K562 (cell line): ENCODE measurements at places on chromosomes 11 and 22.

DNA sequence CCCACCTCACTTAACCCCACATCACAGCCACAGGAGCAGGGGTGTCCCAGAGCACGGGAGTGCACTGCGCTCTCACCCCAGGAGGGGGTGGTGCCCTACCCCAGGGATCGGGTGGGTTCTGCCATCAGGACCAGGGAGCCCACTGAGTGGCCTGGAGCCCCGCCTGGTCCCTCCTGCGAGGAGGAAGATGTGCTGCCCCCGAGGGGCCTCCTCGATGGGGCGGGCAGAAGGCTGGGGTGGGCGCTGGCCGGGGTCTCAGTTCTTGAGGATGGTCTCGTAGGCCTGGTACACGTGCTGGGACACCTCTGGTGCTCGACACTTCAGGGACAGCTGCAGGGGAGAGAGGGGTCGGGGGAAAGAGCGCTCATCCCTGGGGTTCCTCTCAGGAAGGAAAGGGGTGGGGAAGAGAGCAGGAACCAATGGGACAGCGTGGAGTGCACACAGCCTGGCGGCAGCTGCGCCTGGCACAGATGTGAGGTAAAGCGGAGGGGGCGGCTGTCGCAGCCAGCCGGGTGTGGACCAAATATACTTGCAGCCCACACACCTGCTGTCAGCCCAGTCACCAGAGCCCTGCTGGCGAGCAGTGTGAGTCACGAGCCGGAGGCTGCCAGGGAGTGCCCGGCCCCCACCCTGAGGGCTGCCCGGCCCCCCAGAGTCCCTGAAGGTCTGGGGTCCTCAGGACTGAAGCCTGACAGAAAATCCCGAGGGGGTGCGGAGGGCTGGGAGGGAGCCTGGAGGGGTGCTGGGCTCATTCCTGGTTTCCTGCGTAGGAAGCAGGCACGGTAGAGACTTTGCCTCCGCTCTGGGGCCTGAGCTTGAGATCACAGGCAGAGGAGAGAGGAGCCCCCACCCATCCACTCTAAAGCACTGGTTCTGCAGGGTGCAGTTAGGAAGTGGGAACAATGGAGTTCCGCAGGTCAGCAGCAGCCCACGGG lies 13.3 kb upstream of the RASL10A start:
- no peak for DNase-seq

- DNase-seq: no peak
Observed at GRCh38 chr22:45428391-45429385, 15.2 kb downstream of the RIBC2 start.

GRCh38 chr11:112794331-112794846 lies 166.8 kb upstream of the NCAM1 start:
- no peak for DNase-seq

DNA sequence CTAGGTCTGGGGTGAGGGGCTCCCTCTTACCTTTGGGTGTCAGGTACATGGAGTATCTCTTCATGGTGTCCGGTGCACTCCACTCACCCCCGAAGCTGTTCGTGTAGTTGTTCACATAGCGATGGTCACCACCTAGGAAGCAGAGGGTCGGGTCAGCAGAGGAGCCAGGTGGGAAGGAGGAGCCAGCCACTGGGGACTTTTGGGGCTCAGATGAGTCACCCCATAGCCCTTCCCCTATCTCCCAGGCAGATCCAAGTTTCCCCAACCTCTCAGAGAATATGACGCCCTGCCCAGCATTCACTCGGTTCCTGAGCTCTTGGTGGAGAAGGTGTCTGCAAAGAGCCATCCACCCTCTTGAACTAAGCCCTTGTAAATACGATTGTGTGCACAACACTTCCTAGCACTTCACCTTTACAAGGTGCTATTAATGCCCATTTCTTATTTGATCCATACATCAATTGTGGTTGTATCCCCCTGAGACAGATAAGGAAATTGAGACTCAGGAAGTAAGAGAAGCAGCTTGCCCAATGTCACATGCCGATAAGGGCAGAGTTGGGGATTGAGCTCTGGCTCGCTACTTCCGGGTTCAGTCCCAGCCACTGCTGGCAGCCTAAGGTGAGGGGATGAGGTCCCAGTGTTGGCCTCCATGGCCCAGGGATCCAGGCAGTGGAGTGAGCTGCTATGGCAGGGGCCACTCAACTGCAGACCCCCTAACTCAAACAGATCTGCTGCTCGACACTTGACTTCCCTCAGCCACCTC lies 14.8 kb downstream of the TRIM29 start:
- peak; percentile 47 for DNase-seq

- no peak for DNase-seq
Observed at GRCh38 chr11:15988016-15988550, 368.3 kb downstream of the SOX6 start.

DNA sequence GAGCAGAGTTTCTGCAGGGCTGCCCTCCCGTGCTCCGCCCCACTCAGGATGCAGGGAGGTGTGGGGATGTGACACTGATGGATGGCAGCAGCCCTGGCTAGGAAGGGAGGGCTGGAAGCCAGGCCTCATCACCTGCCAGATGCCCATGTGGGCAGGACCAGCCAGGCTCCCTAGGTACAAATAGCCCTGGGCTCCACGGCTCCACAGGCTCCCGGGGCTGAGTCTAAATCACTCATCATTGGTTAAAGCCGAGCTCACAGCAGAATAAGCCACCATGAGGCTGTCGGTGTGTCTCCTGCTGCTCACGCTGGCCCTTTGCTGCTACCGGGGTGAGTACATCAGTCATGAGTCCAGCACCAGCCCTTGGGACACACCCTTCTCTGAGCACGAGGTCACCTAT lies at the start of gene SCGB1D1:
Gene SCGB1D1 (plus strand): TSS at position 206 of the 400 bp plus-strand sequence. CDS start 69 bp downstream, at position 275.
- DNase-seq: no peak

DNA sequence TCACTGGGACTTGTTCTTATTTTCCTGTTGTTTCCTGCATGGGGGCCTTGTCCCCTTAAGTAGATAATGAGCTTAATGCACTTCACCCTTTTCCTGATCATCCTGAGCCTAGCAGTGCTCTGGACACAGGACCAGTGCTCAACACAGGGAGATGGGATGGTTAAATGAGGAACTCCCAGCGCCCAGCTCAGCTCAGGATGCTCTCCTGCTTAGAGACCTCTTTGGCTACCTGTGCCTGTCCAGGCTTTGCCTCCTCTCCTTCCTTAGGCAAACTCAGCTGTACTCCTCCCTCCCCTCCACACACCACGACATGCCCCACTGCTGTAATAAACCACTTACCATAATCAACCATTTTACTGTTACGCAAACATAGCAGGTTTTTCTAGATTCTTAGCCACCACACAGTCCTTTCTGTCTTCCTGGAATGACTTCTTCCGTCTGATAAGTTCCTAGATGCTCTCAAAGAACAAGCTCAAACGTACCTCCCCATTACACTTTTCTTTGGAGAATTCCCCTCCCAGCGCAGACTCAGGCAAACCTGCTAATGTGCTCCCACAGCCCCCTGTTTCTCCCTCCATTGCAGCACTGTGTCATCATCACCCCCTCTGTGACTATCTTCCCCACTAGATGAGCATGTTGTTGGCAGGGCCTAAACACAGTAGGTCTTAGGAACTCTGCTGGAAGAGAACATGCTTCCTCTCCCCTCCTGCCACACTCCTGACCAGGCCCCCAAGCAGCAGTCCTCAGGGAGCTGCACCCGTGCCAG lies 113.6 kb downstream of the MICAL2 start:
- no peak for DNase-seq

- DNase-seq: peak; percentile 1
Observed at GRCh38 chr22:49247194-49247924, 580.3 kb downstream of the BRD1 start.

GRCh38 chr11:128311742-128312719 lies 275.3 kb downstream of the ETS1 start:
- no peak for DNase-seq

- peak; percentile 15 for DNase-seq
Observed at GRCh38 chr22:47089374-47089773, 326.9 kb downstream of the TBC1D22A start.

- DNase-seq: no peak
Observed at GRCh38 chr11:114166897-114167323, 107.4 kb downstream of the ZBTB16 start.

GRCh38 chr11:113697111-113697510 lies 9.0 kb downstream of the TMPRSS5 start:
- DNase-seq: no peak

DNA sequence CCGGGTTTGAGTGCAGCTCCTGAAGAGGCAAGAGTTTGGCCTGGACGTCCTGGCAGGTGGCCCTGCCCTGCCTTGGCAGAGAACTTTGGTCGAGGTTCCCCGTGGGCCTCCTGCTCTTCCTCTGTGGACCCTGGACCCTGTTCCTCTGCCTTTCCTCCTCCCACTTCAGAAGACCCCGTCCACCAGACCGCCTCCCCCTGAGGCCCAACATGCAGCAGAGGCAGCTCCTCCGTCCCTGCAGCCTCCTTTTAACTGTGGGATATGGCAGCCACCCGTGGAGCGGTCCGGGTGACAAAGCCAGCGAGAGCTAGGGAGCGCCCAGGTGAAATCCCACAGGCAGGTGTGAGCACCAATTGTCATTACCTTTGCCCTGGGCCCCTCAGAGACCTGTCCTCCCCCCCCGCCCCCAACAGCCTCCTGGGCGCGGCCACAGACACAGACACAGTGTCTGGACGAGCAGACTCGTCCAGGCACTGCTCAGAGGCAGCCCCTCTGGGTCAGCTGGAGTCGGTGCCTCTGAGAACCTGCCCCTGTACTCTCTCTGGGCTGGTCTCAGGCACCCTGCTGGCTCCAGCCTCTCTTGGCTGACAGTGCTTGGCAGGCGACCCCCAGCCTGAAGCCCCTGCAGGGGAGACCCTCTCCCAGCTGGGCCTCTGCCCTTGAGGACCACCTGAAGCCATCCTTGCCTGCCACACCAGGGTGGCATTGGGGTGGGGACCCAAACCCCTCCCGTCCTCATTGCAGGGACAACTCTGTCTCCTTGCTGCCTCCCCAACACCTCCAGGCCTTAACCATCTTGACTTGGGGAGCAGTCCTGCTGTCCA lies 4.1 kb upstream of the PTDSS2 start:
- no peak for DNase-seq

GRCh38 chr22:29298641-29299040 lies 7.8 kb upstream of the GAS2L1 start:
- no peak for DNase-seq

DNA sequence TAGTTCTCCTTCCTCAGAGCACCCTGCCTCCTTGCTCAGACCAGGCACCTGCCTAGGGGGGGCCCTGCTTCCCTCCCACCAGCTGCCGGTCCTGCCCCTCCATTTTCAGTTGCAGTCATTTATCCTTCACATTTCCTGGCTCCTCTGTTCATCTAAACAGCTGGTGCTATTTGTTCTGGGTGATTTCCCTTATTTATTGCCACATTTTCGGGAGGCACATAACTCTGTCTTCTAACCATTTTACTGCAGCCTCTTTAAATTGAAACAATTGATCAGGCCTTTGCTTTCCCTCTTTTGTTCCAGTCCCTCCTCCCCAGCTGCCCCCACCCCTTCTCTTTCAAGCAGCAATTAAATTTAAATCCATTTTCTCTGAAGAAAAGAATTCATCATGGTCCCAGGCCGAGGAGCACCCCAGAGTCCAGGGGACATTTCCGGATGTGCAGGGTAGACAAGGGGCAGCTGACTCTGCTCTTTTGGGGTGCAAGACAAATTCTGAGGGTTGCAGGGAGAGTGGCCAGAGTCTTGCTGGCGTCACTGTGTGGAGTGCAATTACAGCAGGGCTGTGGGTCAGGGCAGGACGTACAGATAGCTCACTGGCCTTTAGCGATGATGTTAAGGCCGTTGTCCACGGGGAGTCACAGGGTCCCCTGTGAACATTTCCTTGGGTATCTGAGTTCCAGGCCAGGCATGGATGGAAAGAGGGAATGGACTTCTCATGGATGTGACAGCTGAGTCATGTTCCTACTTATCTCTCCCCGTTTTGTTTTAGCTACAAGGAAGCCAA lies 476.4 kb downstream of the TBC1D22A start:
- no peak for DNase-seq

DNA sequence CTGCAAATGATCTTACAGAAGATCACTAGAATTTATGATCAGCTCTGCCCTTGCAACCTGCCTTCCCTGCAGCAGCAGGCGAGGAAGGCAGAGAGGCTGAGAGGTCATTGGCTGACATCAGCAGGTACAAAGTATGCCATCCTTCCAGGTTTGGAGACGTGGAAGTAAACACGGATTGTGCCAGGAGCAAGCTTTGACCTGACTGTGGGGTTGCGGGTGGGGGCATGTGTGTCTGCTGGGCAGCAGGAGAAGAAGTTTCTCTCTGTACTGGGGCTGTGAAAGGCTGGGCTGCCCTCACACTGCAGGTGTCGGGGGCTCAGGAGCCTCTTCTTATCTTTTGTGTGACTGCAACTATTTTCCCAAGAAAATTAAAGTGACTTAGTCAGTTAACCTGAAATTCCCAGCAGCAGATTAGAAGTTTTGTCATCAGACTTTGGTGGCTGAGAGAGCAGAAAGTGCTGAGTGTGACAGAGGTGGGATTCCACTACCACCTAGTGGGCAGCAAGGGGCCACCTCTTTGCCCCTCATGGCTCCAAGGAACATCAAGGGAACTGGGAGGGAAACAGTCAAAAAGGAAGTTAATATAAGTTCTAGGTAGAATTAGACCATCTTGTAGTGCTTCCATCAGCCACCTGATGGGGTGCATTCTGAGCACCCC lies 565.9 kb downstream of the ETS1 start:
- DNase-seq: no peak

DNA sequence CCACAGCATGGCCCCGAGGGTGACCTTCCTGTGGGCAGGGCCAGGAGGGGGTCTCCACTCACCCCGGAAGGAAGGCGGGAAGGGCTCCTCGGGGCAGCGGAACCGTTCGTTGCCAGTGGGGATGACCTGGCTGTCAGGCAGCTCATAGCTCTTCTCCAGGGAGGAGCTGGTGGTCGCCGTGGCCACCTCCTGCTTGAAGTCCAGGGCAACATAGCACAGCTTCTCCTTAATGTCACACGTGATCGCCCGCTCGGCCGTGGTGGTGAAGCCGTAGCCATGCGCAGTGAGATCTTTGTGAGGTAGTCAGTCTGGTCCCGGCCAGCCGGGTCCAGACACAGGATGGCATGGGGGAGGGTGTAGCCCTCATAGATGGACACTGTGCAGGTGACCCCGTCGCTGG lies 31.5 kb upstream of the SYT8 start:
- DNase-seq: no peak

- DNase-seq: no peak
Observed at GRCh38 chr11:101046947-101047346, 82.7 kb downstream of the PGR start.

DNA sequence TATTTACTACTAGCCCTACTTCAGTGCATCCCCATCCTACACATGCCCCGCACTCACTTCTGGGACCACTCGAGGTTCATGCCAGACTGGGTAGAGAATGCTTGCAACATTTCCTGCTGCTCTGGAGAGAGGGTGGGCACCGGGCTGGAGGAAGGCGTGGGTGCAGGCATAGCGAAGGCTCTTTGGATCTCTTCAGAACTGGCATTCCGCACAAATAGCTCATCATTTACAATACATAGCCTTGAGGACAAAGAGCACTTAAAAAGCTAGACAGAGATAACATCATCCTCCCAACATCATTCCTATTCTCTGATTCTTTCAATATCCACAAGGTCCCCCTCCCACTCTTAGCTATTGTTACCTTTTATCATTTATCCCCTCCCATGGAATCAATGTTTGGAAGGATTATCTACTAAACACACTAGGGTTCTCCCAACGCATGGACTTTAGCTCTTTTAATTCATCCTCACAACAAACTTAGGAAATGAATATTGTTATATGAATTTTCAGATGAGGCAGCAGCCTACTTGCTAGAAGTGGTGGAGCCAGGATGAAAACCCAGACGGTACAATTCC lies 2.5 kb upstream of the TMEM223 start:
- no peak for DNase-seq
